ENCODE measurements at places on chromosomes 6 and 20. TPM values are rescaled to one million over a fixed set of nuclear protein-coding genes. Genes with fewer than 3 reads are reported as not detected.

DNA sequence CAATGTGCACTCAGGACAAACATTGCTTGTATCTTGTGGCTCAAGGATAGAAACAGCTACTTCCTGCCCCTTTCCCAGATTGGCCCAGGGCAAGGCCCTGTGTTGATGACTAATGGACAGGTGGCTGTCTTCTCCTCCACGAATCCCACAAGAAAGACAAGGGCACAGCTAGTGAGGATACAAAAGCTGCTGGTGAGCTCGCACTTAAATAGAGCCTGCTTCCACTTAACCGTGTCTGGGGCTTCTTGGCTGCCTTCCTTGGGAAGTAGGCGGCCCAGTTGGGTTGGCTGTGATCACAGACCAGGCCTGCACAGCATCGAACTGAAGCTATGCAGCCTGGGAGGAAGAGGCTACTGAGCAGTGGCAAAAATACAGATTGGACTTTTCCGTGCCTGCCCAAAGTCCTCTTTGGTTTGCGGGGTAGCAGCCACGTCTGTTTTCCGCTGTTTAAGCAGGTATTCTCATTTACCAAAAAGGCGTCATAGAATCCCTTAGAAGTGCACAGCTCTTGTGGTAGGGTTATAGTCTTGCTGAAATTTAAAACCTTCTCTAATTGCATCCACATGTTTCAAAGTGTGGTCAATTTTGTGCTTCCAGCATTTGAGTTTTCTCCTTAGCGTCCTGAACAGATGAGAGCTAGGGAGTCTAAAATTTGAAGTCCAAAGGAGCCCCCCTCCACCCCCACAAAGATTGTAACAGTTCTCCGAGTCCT, 23.0 kb upstream of the NAA20 start:
- DNase-seq = no peak

- no peak for DNase-seq
These were observed 42.5 kb downstream of the SLC2A4RG start for GRCh38 chr20:63782051-63782471.

GRCh38 chr6:163507965-163508364, 93.4 kb downstream of the QKI start:
- no peak for DNase-seq

- no peak for DNase-seq
These were observed 30.2 kb downstream of the SNX9 start for GRCh38 chr6:157853018-157853805.

GRCh38 chr6:166304106-166304505, 4.1 kb downstream of the PRR18 start:
- no peak for DNase-seq

- no peak for DNase-seq
These were observed 59.4 kb upstream of the FRMD1 start for GRCh38 chr6:168138436-168138835.

DNA sequence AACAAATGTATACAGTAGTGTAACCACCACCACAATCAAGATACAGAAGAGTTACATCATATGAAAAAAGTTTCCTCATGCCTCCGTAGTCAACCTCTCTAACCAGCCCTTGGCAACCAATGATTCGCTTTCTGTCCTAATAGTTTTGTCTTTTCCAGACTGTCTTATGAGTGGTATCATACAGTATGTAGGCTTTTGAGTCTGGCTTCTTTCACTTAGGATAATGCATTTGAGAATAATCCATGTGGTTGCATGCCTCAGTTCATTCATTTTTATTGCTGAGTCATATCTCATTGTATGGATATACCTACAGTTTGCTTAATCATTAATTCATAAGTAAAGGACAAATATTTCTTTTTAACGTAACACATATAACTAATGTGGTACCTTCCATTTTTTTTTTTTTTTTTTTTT, 86.4 kb upstream of the RIPOR2 start:
- DNase-seq = no peak

DNA sequence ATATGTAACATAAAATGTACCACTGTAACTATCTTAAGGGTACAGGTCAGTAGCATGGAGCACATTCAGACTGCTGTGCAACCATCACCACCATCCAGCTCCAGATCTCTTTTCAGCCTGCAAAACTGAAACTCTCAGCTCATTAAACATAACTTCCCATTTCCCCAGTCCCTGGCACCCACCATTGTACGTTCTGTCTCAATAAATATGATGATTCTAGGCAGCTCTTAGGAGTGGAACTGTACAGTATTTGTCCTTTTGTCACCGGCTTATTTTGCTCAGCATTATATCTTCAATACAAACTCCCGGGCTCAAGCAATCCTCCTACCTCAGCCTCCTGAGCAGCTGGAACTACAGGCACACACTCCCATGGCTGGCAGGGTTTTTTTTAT, 1.5 kb downstream of the ZC3H12D start:
- no peak for DNase-seq

- DNase-seq = no peak
These were observed 3.7 kb downstream of the COX4I2 start for GRCh38 chr20:31641391-31641790.

The SLC17A5 gene
- total RNA-seq = 29.8 TPM

The SLC4A11 gene
- total RNA-seq = under 0.01 TPM

The ZNF311 gene
- total RNA-seq = 6.9 TPM

The SLC13A3 gene
- 10.2 TPM for total RNA-seq

The PXT1 gene
- total RNA-seq = not detected

The HLA-DQA1 gene
- total RNA-seq = not detected

The CDH22 gene
- total RNA-seq = 2.0 TPM

The C6orf141 gene
- 4.9 TPM for total RNA-seq
